G401 (cell line): ENCODE measurements at places on chromosomes 1 and 21. TPM values are rescaled to one million over a fixed set of nuclear protein-coding genes. Genes with fewer than 3 reads are reported as not detected.

GRCh38 chr1:231806623-231807495 is 180.3 kb downstream of the DISC1 start:
- DNase-seq, result peak; percentile 30

APCS gene
- not detected in 2 replicates for total RNA-seq

S100A12 gene
- not detected in 2 replicates for total RNA-seq

SIM2 gene
- total RNA-seq, result 2.0 and 4.7 TPM in 2 replicates
